Smooth muscle cell of trachea (primary cell): ENCODE measurements at places on chromosomes 7 and 10. TPM values are rescaled to one million over a fixed set of nuclear protein-coding genes. Genes with fewer than 3 reads are reported as not detected.

ACBD7 gene
- total RNA-seq: 0.99 and 4.9 TPM in 2 replicates

KAZALD1 gene
- total RNA-seq: 39.0 and 58.2 TPM in 2 replicates

PHTF2 gene
- total RNA-seq: 23.8 and 34.2 TPM in 2 replicates

CTAGE8 gene
- total RNA-seq: not detected in 2 replicates

ABCB4 gene
- 4.6 and 4.8 TPM in 2 replicates for total RNA-seq

CISD1 gene
- 14.6 and 40.7 TPM in 2 replicates for total RNA-seq

TRIM74 gene
- not detected in 2 replicates for total RNA-seq

ZNF853 gene
- total RNA-seq: 0.15 and 1.5 TPM in 2 replicates

TUBAL3 gene
- total RNA-seq: not detected in 2 replicates

CHAT gene
- not detected in 2 replicates for total RNA-seq

TSPAN33 gene
- 0.15 and 0.17 TPM in 2 replicates for total RNA-seq

STK17A gene
- 74.6 and 79.7 TPM in 2 replicates for total RNA-seq

MYL10 gene
- not detected in 2 replicates for total RNA-seq

KCNH2 gene
- 0.33 TPM in 1 of 2 replicates, not detected in the other for total RNA-seq

ELAPOR2 gene
- 4.0 and 4.2 TPM in 2 replicates for total RNA-seq

BEND7 gene
- 1.0 and 2.3 TPM in 2 replicates for total RNA-seq

WNT2 gene
- under 0.01 and 1.3 TPM in 2 replicates for total RNA-seq

IL6 gene
- 2.2 and 15.1 TPM in 2 replicates for total RNA-seq

ZNF33A gene
- total RNA-seq: 9.9 and 15.3 TPM in 2 replicates

IGFBP3 gene
- total RNA-seq: 11.6 and 33.7 TPM in 2 replicates

SFXN4 gene
- 9.3 and 12.9 TPM in 2 replicates for total RNA-seq

ANXA8L1 gene
- 0.44 TPM in 1 of 2 replicates, not detected in the other for total RNA-seq

OR6V1 gene
- total RNA-seq: not detected in 2 replicates

OTUD1 gene
- total RNA-seq: 4.9 and 5.3 TPM in 2 replicates

TAS2R3 gene
- total RNA-seq: 1.3 and 1.8 TPM in 2 replicates

CYP26C1 gene
- under 0.01 TPM in 1 of 2 replicates, not detected in the other for total RNA-seq

RBP4 gene
- 0.33 and 0.44 TPM in 2 replicates for total RNA-seq

PODXL gene
- total RNA-seq: 0.99 and 1.2 TPM in 2 replicates

CEP55 gene
- 3.8 and 57.2 TPM in 2 replicates for total RNA-seq

KCND2 gene
- total RNA-seq: 1.2 and 7.3 TPM in 2 replicates

SFTPA1 gene
- not detected in 2 replicates for total RNA-seq

CALML3 gene
- not detected in 2 replicates for total RNA-seq

CACNB2 gene
- total RNA-seq: 1.2 and 1.6 TPM in 2 replicates

RAPGEF5 gene
- 1.3 and 1.6 TPM in 2 replicates for total RNA-seq

EN2 gene
- not detected in 2 replicates for total RNA-seq

IL15RA gene
- 3.5 and 13.7 TPM in 2 replicates for total RNA-seq

CPA2 gene
- total RNA-seq: not detected in 2 replicates

ACTA2 gene
- total RNA-seq: 85.4 and 186 TPM in 2 replicates

RTKN2 gene
- total RNA-seq: 0.33 and 1.3 TPM in 2 replicates

R3HCC1L gene
- total RNA-seq: 17.5 and 20.2 TPM in 2 replicates

ADAP1 gene
- total RNA-seq: 0.44 and 2.6 TPM in 2 replicates

ECHS1 gene
- 94.0 and 109 TPM in 2 replicates for total RNA-seq

TMEM184A gene
- not detected in 2 replicates for total RNA-seq

EPHB6 gene
- 1.9 and 8.8 TPM in 2 replicates for total RNA-seq

CDHR1 gene
- total RNA-seq: not detected in 2 replicates

SLC26A3 gene
- total RNA-seq: not detected in 2 replicates

EVX1 gene
- total RNA-seq: not detected in 2 replicates

EXOC6 gene
- 12.2 and 15.9 TPM in 2 replicates for total RNA-seq

SPDYE9 gene
- total RNA-seq: under 0.01 TPM in 1 of 2 replicates, not detected in the other

NIPSNAP2 gene
- 40.0 and 57.3 TPM in 2 replicates for total RNA-seq
